Uterus (tissue), 4 donors: ENCODE measurements at places on chromosomes 7 and 10. TPM values are rescaled to one million over a fixed set of nuclear protein-coding genes. Genes with fewer than 3 reads are reported as not detected.

DNA sequence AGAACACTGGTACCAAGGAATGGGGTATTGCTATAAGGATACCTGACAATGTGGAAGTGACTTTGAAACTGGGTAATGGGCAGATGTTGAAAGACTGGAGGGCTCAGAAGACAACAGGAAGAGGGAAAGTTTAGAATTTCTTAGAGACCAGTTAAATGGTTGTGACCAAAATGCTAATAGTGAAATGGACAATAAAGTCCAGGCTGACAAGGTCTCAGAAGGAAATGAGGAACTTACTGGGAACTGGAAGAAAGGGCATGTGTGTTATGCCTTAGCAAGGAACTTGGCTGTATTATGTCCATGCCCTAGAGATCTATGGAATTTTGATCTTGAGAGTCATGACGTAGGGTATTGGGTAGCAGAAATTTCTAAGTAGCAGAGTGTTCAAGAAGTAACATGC is 38.0 kb downstream of the FAM149B1 start:
- DNase-seq, result no peak

DNA sequence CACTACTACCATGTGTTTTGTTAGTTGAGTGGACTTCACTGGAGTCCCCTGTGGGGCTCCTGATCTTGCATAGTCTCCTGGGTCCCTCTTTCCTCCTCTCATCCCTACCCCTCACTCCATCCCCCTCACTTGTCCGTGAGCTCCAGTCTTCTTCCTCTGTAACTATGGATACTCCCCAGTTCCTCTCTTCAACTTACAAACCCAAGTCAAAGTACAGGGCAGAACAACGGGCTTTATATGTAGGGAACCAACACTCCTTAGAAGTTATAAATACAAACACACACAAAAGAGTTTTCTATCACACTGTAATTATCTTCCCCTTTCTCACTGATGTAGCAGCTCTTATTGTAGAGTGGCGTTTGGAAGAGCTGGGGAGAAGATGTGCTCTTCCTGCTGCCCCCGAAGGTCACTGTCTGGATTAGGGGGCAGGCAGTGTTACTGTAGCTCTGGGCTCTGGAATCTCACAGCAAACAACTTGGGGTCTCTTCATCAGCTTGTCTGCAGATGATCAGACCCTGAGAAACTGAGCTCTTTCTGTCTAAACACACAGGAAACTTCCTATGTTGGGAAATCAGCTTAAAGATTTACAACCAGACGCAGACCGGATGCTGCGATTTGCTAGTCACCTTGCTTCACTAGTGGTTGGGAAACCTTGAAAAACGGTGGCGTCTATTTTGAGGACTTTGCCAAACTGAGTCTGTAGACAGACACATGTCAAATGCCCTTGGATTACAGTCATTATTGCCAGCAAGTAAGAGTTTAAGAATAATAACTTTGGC is 13.6 kb downstream of the SNX10 start:
- DNase-seq, result no peak

- DNase-seq, result no peak
These were observed 25.2 kb downstream of the HTRA1 start for GRCh38 chr10:122486406-122487080.

GRCh38 chr10:131180086-131180485 is 131.4 kb downstream of the TCERG1L start:
- DNase-seq, result no peak

- DNase-seq, result no peak
These were observed 3.4 kb upstream of the GAL3ST4 start for GRCh38 chr7:100171840-100172239.

DNA sequence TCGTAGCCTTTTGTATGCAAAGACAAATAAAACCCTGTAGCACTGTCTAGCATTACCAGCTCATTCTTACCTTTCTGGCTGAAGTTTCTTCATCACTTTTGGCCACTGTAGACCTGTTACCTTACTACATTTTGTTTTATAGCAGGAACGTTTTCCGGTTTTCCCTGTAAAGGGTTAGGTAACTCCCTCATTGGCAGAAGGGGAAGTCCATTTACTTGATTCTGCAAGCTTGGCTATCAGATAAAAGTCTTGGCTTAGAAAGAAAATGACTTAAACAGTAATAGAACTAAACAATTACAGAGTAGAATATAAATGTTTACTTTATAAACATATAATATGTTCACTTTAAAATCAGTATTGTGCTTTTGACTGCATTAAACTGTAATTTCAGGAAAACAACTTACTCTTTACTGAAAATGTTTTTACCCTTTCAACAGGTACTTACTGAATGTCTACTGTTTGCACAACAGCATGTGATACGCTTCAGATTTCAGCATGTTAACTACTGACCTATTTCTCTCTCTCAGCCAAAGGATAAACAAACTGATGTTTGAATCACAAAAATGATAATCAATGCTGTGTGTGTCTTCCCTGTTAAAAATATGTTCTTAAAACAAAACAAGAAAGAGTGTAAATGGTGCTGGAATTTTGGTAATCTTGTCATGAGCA is 67.1 kb downstream of the OTUD1 start:
- DNase-seq, result no peak

DNA sequence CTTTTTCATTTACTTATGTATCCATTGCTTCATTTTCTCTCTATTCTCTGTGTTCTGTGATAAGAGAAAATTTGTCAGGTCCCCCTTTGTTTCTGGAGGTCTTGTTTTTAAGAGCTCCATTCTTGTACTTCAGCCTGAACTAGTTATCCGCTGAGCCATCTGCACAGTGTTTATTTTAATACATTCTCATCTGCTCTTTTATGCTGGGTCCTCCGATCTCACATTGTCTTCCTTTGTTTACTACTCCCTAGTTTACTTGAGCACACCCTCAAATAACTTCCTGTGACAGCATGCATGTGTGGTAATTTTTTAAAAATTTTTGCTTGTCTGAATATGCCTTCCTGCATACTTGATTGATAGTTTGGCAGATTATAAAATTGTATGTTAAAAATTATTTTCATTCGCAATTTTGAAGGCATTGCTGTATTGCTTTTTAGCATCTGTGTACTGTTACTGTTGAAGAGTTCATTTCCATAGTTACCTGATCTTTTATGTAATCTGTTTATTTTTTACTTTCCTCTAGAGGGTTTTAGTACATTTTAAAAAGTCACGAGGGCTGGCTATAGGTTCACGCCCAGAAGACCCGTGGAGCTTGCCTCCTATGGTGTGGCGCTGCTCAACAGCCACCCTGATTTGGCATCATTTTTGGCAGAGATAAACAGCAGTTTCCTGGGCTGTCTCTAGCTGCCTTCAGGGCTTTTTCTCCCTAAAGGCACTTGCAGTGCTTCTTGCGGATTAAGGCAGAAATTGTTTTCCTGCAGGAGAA is 31.9 kb downstream of the RSBN1L start:
- no peak for DNase-seq

GRCh38 chr10:30495687-30496086 is 61.7 kb downstream of the MAP3K8 start:
- no peak for DNase-seq

GRCh38 chr10:100479037-100479436 is 16.2 kb downstream of the WNT8B start:
- DNase-seq, result no peak

- no peak for DNase-seq
These were observed 24.7 kb upstream of the MTPAP start for GRCh38 chr10:30373596-30374327.

DNA sequence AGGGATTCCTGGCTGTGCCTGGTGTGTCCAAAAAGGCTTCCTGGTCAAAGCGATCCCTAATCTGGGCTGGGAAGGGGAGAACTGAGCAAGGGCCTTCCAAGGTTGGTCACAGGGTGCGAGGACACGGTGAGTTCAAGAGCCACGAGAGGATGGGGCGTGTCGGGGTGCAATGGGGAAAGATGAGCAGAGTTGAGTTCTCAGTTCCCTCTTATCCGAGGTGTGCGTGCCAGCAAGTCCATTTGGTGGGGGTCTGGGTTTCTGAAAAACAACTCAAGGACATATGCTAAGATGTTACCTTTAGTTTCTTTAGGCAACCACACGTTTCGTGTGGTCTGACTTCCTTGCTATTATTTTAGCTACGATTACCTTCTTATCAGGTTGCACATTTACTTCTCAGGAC is 1.3 kb downstream of the ZNF775 start:
- DNase-seq, result no peak

DNA sequence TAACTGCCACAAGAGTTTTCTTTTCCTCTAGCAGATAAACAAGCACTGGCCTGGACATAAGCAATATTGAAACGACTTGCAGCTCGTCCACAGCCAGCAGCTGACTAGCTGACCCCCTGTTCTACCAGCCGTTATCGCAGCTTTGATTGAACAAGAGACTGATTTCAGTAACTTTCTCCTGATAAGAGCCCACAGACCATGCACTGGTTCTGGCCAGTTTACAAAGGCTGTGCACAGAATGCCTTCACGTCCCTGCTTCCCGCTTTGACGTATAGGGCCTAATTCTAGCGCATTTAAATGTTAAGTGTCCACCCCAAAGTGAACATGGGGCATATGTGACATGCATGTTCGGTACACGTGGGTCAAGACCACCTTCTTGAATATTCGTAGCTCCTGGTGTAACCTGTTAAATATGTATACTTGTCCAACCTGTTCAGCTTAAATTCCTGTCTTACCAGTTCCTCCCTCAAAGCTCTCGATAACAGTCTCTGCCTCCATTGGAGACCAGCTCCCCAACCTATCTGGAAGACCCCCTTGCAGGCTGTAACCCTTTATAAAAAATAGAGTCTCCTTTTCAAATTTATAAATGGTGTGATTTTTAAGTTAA is 69.2 kb downstream of the LYZL1 start:
- no peak for DNase-seq

- DNase-seq, result no peak
These were observed 73.2 kb upstream of the TPK1 start for GRCh38 chr7:144908943-144909556.

DNA sequence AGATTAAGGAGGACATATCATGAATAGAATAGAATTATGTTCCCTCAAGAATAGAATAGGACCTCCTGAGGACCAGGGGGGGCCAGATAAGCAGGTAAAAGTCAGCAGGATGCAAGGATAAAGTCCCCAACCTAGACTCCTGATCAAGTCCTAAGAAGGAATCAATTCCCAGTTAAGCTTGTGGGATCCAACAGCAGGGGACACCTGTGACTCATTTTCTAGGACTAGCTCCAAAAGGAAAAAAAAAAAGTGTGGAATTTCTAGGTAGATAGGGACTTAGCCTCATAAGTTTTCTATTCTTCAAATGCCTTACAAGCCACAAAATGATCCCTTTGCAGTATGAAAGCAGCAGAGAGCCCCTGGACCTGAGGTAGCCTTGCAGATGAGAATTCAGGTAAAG is 336.2 kb downstream of the WDR11 start:
- DNase-seq, result no peak

DNA sequence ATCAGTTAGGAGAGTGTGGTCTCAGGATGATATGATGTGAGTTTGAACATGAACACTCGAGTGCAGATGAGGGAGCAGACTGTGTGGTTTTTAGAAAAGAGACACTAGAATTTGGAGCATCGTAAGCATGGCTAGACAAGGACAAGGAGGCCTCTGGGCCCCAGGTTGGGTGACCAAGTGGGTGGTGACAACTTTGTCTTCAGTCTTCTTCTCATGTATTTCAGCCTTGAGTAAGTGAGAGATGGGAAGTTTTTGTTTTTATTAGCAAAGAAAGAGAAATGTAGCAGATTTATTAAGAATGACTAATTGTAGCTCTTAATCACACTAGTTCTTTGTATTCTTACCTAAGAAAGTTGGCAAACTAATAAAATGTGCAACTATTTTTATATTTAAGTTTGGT is 16.3 kb downstream of the TES start:
- DNase-seq, result no peak

DNA sequence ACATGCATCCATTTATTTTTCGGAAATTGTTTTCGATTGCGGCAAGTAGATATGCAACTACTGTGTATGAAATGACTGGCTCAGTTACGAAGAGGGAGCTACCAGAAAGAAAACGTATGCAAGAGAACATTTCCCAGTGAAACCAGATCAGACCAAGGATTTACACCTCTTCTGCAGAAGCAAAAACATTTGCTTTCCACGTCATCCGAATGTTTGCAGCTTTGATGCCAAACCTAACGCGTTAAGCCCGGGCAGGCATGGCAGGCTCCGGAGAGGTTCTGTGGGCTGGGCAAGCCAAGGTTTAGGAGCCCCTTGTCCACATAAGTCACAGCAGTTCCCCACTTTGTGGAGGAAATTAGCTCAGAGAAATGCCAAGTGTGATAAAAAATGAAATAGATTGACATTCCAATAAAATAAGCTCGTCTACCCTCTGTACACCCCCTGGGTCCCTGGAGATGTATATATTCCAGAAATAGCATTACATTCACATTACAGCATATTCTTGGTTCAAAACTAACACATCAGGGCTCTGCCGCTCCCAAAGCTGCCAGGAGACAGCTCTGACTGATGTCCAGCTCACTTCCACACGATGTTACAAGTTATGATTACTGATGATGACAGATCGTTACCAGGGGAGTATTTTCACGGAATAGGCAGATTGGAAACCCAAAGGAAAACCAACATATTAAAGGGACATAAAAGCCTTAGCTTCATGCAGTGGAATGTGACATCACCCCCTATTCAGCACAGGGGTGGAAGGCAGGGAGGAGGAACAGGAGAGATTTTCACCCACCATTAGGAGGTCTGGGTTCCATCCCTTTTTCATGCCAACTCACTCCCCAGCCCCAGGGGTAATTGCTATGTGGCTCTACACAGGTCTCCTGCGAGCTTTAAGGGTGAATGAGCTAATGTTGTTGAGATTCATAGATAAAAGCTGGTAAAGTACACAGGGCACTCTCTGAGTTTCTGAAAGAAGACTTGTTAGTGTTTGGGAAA is 81.5 kb downstream of the LYZL1 start:
- DNase-seq, result no peak

DNA sequence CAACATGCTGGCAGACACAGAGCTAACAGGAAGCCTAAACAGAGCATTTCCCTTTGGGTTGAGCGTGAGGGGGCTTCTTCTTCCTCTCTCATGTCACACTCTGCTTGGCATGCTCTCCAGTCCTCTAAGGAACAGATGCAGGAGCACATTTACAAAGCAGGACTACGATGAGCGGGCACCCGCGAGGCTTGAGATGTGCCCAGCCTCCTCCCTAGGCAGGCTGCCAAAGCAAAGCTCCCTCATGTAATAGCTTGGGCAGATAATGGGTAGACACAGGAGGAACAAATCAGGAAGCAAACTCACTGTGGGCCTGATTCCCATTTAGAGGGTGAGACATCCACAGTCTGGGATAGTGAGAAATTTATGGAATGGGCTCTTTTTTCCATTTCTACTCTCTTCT is 519.1 kb downstream of the NRG3 start:
- no peak for DNase-seq

DNA sequence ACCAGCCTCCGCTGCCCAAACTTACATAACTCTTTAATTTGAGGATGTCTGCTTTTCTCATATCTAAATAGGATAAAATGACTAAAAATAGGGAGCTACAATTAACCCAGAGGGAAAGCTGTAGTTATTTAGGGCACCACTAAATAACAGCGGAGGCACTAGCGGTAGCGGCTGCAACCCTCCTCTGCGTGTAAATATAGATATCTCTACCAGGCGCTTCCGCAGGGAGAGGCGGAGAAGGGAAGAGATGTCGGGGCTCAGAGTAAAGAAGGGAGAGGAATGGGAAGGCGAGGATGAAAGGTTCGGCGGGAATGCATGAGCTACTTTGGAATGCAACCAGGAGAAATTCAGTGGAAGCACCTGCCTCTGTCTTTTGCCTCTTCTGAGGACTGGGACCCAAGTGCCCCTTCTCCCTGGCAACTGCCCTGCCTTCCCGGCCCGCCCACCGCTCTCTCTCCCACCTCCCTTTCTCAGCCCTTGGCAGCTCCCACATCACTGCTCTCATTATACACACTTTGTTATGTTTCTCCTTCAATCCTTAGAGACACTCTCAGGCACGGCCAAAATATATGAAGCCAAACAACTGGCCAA is 698.3 kb downstream of the PARD3 start:
- no peak for DNase-seq

TMEM243 gene
- total RNA-seq, result 58.1 TPM

ZNF804B gene
- not detected for total RNA-seq

IQUB gene
- not detected for total RNA-seq

TASOR2 gene
- 113 TPM for total RNA-seq
